ENCODE measurements at places on chromosomes 2 and 18. TPM values are rescaled to one million over a fixed set of nuclear protein-coding genes. Genes with fewer than 3 reads are reported as not detected.

DNA sequence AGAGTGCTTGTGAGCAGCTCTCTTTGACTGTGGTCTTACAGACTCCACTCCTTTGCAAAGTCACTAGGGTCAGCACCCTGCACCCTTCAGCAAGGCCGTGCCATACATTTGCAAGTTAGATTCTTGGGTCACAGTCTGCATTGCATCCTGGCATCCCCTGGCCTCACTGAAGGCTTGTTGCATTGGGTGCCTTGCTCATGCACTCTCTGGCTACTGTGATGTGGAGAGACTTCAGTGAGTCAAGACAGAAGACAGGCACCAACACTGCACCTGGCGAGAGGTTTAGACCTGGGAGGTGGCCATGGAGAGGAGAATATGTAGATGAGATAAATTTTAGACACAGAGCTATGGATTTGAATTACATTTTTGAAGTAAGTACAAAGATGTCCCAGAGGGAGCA, 146.4 kb upstream of the COPS8 start:
- H3K36me3 ChIP-seq, result no peaks in the 10 kb centered on the region
- H3K27me3 ChIP-seq, result no peaks in the 10 kb centered on the region
- no peak overlapping the region for H3K4me3 ChIP-seq
- DNase-seq, result no peak
- H3K4me1 ChIP-seq, result no peaks in the 10 kb centered on the region
- no peak overlapping the region for H3K27ac ChIP-seq

- no peaks in the 10 kb centered on the region for H3K36me3 ChIP-seq
- no peak overlapping the region for H3K4me3 ChIP-seq
- H3K27me3 ChIP-seq, result no peaks in the 10 kb centered on the region
- no peak overlapping the region for H3K27ac ChIP-seq
- no peak for DNase-seq
- no peaks in the 10 kb centered on the region for H3K4me1 ChIP-seq
Observed at GRCh38 chr2:138708682-138709241, 71.4 kb downstream of the NXPH2 start.

DNA sequence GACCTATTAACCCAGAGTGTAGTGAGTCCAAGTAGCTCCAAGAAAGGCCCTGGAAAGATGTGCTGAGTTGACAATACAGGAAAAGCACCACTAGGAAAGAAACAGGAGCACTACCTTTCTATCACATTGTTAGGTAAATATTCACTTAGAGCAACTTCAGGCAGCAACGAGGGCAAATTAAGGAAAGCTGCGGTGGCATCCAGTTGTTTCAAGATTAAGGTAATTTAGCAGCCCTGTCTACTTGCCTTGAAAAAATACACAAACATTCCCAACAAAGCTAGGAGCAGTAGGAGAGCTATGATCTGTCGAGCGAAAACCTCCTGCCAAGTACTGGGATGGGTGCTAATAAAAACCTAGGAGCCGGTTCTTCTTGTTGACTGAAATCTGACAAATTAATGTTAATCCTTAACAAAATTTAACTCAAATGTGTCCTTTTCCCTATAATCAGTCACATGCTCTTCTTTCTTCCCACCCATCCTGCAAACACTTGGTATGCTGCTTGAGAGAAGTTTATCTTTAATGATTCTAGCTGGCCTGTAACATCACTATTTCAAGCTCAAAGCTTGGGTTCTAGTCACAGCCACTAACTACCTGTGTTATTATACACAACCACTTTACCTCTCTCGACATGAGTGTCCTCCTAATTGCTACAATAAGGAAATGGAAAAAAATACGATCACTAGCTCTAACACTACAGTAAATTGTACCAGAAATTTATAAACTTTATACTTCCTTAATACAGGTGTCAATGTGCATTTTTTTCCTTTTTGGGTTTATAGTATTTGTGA, 2.0 kb downstream of the ACAA2 start:
- DNase-seq, result no peak
- no peak overlapping the region for H3K4me3 ChIP-seq
- no peaks in the 10 kb centered on the region for H3K27me3 ChIP-seq
- H3K4me1 ChIP-seq, result peaks cover 23% of the 10 kb centered on the region
- H3K27ac ChIP-seq, result peak overlapping the region; percentile 49

DNA sequence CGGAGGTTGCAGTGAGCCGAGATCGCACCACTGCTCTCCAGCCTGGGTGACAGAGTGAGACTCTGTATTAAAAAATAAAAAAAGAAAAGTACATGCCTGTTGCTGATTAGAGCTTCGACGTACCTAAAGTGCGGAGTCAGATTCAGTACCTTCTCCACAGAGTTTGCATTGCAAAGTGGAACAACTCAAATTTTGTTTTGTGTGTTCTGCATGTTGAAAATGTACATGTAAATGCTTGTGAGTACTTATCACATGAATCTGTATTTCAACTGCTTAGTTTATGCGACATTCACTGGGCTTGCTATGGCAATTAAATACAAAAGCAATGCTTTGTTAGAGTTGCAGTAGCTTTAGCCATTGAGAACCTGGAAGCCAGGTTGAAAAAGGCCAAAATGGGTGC, 36.4 kb downstream of the ACTR2 start:
- H3K36me3 ChIP-seq, result peaks cover 78% of the 10 kb centered on the region
- no peaks in the 10 kb centered on the region for H3K4me1 ChIP-seq
- no peak overlapping the region for H3K4me3 ChIP-seq
- H3K27ac ChIP-seq, result no peak overlapping the region
- H3K27me3 ChIP-seq, result no peaks in the 10 kb centered on the region

DNA sequence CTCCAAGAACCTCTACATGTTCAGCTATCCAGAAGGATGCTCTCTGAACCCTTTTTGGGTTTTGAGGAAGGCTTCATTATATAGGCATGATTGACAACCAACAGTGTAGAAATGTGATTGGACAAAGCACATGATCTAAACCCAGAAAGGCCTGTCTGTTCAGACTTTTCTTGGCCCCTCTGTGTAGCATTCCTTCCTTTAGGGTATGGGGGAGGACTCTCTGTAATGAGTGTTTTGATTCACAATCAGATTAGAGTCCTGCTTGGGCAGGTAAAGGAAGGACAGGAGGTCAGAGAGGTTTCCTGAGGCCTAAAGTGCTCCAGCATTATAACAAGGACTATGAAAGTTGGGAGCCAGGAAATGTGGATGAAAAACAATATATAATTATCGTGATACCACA, 13.6 kb downstream of the GULP1 start:
- no peaks in the 10 kb centered on the region for H3K4me1 ChIP-seq
- DNase-seq, result no peak
- no peaks in the 10 kb centered on the region for H3K36me3 ChIP-seq

- H3K4me1 ChIP-seq, result peaks cover 6% of the 10 kb centered on the region
- no peak overlapping the region for H3K4me3 ChIP-seq
- no peaks in the 10 kb centered on the region for H3K36me3 ChIP-seq
Observed at GRCh38 chr18:46477425-46478011, 179.5 kb downstream of the LOXHD1 start.

- H3K4me3 ChIP-seq, result no peak overlapping the region
- DNase-seq, result no peak
- peaks cover 27% of the 10 kb centered on the region for H3K36me3 ChIP-seq
- no peaks in the 10 kb centered on the region for H3K27me3 ChIP-seq
Observed at GRCh38 chr18:9283791-9284190, 50.8 kb upstream of the TWSG1 start.

DNA sequence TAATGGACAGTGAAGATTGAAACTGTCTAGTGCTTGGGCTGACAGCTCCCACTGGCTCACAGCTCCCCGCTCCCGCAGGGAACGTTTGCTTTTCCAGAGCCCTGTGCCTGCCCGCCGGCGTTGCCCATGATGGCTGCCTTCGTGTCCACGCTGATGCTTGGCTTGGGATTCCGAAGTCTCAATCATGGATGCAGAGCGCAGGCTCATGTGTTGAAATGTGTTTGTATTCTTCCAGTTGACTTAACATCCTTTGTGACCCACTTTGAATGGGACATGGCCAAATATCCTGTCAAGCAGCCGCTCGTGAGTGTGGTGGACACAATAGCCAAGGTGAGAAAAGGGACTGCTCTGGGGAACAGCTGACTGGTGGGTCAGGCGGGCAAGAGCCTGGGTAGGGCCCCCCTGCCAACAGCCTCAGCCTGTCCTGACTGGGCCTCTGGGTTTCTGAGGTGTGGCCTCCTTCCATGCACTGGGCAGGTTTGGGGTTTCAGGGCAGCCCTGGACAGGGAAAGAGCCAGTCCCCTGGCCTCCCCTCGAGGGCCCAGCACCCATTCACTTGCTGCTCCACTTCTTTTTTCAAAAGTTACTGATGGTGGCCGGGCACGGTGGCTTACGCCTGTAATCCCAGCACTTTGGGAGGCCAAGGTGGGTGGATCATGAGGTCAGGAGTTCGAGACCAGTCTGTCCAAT, 42.8 kb downstream of the ATP6V1C2 start:
- no peak for DNase-seq
- no peaks in the 10 kb centered on the region for H3K36me3 ChIP-seq

The VRK2 gene
- total RNA-seq, result 25.4 TPM

The CD302 gene
- total RNA-seq, result 5.2 TPM

Measured in natural killer cell (primary cell).